ENCODE measurements at places on chromosomes 12 and 14.

GRCh38 chr12:76201316-76201715, 116.8 kb upstream of the NAP1L1 start:
- DNase-seq = no peak

- no peak for DNase-seq
Observed at GRCh38 chr14:51210594-51210993, 29.5 kb upstream of the TMX1 start.

GRCh38 chr12:62331306-62331705, 71.1 kb downstream of the USP15 start:
- DNase-seq = no peak

GRCh38 chr14:73468828-73469375, 10.6 kb upstream of the NUMB start:
- DNase-seq = no peak

DNA sequence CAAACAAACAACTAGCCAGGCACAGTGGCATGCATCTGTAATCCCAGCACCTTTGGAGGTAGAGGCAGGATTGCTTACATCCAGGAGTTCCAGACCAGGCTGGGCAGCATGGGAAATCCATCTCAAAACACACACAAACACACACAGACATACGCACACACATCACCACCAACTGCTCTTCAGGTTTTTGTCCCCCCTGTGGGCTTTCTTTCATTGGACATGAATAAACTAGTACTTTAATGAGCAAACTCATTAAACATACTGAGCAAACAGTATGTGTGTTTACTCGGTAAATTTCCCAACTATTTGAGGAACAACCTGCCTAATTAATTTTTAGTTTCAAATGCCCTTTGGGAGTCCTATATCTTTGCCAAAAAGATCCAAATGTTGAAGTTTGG, 10.1 kb upstream of the RASSF3 start:
- DNase-seq = no peak

GRCh38 chr12:11162502-11162901, 8.5 kb upstream of the SMIM10L1 start:
- no peak for DNase-seq

DNA sequence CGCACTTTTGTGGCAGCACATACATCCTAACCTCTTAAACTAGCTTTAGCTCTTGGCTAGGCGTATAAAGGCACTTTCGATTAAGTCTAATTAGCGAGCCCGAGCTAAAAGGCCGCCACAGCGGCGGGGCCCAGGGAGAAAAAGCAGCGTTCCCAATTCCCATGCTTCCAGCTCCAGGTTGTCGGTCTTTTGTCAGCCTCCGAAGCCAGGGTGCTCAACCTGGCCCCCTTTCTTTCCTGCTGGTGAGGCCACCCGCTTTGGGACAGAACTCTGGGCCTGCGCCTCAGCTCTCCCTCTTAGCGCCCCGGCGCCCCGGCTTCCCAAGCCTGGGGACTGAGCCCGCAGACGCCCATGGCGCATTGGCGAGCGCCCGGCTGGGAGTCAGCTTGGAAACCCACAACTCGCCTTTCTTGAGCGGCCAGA, 33.3 kb upstream of the TBX5 start:
- no peak for DNase-seq

DNA sequence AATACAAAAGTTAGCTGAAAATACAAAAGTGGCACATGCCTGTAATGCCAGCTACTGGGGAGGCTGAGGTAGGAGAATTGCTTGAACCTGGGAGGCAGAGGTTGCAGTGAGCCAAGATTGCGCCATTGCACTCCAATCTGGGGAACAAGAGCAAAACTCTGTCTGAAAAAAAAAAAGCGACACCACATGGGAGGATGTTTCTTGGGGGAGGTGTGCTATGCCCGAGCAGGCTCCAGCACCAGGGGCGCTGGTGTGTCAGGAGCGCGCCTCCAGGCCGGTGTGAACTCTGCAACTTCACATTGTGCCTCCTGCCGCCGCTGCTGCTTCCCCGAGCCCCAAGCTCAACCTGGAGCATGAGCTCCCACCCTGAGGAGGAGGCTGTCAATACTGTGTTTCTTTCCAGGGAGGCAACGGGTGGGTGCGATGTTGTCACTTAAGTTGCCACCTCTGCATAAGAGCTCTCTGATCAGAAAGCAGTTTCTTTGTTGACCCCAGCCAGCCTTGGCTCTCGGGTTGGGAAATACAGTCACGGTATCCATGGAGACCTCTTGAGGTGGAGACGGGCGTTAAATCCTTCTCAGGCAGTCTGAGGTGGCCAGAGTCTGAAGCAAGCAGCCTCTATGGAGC, 18.9 kb downstream of the DEGS2 start:
- DNase-seq = no peak

DNA sequence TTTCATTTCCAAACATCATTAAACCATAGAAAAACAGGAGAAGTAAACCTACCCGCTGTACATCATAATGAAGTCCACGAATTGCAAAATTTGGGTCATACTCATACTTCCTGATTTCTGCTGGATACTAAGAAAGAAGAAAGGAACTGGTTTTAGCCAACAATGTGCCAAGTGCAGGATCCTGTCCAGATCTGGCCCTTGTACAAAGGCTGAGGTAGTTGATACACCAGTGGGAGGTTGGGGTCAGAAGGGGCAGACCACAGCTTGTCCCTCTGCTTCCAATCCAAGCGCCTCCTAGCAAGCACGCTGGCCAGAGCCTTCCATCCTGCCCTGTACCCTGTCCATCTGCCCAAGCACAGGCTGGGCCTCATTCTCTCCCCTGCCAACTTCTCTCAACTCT, 34.2 kb downstream of the NT5DC3 start:
- no peak for DNase-seq

- DNase-seq = no peak
Observed at GRCh38 chr14:79320561-79320960, 890.7 kb downstream of the DIO2 start.

- DNase-seq = no peak
Observed at GRCh38 chr12:28240853-28241252, 50.6 kb downstream of the CCDC91 start.

DNA sequence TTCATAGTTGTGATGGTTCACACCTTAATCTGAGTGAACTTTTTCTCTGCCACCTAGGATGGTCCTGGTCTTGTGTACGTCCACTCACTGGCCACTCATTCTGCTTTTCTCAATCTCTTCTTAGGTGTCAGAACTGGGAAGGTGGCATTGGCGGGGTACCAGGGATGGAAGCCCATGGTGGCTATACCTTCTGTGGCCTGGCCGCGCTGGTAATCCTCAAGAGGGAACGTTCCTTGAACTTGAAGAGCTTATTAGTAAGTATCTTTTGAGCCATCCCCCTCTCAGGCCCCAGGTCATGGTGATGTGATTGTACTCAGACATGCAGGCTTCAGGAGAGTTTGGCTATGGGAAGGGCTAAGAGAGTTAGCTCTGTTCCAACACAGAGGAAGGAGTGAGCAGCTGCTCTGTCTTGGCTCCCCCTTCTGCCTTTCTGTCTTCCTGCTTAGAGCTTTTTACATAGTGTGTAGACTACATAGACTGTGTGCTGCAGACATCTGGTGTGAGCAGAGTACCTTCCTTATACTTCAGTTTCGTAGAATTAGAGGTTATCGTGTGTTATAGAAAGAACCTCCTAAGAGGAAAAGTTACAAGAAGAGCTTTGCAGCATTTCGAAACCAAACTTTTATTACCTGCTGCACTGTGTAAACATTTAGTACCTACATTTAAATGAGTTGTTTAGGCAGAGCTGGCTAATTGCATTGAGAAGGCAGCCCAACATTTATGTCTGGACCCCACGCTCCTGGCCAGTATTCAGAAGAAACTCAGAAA, 54.2 kb downstream of the FNTB start:
- no peak for DNase-seq

DNA sequence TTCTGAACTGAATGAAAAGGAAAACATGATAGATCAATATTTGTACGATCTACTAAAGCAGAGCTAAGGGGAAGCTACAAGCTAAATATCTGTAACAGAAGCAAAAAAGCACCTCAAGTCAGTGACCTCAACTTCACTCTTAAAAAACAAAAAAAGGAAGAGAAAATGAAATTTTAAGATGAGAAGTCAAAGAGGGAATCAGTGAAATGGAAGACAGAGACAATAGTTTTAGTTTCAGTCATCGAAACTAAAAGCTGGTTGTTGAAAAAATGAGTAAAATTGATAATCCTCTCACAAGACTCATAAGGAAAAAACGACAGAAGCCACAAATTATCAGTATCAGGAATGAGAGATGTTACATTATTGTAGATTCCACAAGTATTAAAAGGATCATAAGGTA, 11.9 kb upstream of the SLC2A13 start:
- no peak for DNase-seq

DNA sequence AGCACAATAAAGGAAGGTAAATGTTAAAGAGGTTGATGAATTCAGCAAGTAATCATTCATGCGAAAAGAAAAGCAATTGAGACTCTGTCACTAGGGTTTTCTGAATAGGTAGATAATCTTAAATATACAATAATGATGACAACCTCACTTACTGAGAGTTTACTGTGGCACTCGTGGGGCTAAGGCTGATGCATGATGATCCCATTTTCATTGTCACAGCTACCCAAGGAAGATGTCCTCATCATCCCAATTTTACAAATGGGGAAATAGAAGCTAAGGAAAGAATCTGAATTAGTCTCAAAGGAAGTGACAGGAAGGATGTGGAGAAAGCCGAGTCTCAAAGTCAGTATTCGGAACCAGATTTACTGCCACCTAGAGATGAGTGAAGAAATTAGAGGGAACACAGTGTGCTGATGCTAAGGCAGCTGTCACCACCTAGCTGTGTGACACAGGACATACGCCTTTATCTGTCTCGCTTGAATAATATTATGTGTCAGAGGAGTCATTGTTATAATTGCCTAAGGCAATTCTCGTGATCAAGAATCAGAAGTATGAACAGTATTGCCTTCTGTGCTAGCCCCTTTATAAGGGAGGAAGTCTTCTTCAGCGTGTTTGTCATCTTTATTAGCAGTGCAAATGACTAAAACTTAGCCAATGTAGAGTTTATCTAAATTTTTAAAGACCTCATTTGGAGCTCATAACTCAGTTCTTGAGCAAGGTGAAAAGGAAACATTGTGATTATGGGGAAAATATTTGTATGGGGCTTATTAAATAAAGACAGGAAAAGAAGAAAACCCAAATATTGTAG, 63.2 kb downstream of the ERGIC2 start:
- peak; percentile 80 for DNase-seq

GRCh38 chr12:102029141-102029540, 32.6 kb downstream of the WASHC3 start:
- DNase-seq = no peak

DNA sequence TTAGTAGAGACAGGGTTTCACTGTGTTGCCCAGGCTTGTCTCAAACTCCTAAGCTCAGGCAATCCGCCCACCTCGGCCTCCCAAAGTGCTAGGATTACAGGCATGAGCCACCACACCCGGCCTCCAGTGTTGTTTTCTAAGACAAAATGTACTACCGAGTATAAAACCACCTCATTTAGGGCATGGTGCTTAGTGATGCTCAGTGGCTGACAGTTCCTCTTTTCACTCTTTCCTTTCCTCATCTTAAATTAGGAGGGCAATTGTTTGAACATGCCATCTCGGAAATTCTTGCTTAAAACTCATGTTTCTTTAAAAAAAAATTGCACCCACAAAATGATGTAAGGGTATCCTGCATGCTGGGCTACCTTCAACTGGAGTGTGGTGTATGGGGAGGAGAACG, 89.0 kb downstream of the RFX4 start:
- DNase-seq = no peak

DNA sequence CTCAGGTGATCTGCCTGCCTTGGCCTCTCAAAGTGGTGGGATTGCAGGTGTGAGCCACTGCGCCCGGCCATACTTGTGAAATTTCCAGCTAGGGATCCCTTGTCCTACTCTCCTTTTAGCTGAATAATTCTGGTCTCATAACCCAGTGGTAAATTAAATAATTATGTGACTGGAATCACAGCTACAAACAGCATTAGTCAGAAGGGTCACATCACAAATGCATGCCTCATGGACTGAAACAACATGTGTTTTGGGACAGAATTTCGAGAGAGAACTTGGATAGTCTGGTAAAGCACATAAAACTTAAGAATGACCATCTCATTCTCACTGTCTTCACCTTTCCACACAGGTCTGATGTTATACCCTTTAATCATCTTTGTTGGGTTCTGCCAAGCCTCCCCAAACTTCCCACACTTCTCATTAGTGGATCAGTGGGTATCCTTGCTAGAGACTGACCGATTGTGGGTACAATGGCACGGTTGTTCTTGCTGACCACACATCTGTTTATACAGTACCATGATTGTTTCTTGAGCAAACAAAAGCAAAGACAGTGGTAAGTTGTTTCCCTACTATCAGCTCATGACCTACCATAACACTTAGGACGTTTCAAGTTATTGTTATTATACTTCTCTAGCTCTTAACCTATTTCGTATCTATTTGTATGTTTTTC, 5.1 kb downstream of the GPRC5D start:
- no peak for DNase-seq

GRCh38 chr12:52018433-52019112, 11.8 kb downstream of the TAMALIN start:
- no peak for DNase-seq

DNA sequence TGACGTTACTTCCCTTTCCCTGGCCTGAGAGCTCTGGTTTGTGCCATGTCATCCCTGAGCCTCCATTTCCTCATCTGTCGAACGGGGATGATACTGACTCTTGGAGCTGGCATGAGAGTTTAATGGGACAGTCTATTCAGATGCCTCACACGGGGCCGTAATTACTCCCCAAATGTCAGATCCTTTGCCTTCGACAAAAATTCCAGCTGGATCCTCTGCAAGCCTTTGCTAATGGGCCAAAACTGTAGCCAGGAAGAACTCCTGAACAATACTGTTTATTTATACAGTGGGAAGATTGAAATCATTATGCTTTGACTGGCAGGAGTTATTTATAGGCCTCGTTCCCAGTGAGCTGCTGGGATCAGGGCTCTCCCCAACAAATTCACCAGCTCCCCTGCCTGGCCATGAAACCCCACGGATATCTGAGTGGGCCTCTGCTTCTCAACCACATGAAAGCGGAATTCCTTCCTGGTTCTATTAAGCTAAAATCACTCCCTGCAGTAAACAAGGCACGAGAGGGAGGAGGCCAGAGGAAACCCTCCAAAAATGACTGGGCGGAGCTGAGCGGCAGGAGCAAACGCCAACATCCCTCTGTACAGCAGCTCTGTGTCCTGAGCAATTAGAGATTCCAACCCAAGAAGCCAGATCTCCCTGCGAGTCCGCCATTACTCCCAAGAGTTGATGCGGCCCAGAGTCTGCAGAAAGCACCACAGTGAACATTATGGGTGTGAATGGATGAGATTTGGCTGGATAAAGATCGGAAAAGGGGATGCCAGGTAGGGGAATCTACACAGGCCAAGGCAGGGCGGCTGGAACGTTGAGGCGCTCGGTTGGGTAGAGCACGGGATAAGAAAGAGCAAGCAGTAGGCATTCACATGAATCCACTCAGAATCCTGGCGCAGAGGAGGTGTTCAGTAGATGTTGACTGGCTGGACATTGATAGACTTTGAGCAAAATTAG, 326.1 kb downstream of the BCL11B start:
- no peak for DNase-seq

- DNase-seq = no peak
Observed at GRCh38 chr12:123397400-123397799, 13.5 kb downstream of the KMT5A start.

GRCh38 chr14:64701660-64702059, 2.6 kb upstream of the PLEKHG3 start:
- DNase-seq = no peak

GRCh38 chr14:24804552-24805212, 170.7 kb upstream of the GZMB start:
- no peak for DNase-seq

GRCh38 chr12:22860926-22861325, 236.0 kb downstream of the ETNK1 start:
- DNase-seq = no peak

GRCh38 chr12:121279507-121279915, 17.0 kb downstream of the CAMKK2 start:
- DNase-seq = no peak

Measured in trophoblast cell (in vitro differentiated cells and primary cell).